RWPE2 (cell line): ENCODE measurements at places on chromosomes 16 and 17.

- DNase-seq, result no peak
These were observed 4.2 kb upstream of the FBXL16 start for GRCh38 chr16:709566-710499.

GRCh38 chr16:14289692-14290340 is 218.7 kb downstream of the MRTFB start:
- DNase-seq, result no peak

GRCh38 chr17:74542166-74542565 is 3.7 kb downstream of the CD300C start:
- DNase-seq, result peak; percentile 52

DNA sequence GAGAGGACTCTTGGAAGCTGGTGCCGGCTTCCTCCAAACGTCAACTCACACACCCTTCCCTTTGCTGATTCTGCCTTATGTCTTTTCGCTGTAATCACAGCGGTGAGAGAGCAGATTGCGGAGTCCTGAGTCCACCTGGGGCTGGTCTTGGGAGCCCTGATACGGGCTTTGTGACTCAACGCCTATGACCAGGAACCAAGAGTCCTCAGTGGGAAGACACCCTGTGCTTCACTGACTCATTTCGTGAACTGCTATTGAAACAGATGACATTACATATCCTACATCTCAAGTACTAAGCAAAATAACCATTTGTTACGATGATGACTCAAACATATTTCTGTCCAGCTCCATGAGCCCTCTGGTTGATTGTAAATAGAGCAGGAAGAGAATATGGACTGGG is 90.7 kb upstream of the CREBBP start:
- DNase-seq, result no peak

- DNase-seq, result peak; percentile 66
These were observed 1.4 kb downstream of the DNASE1L2 start for GRCh38 chr16:2237493-2238149.

GRCh38 chr17:50452630-50453300 is 15.9 kb downstream of the CHAD start:
- no peak for DNase-seq

GRCh38 chr16:65758620-65759019 is 607.9 kb upstream of the CDH5 start:
- no peak for DNase-seq

GRCh38 chr17:61426482-61427304 is 25.5 kb upstream of the TBX4 start:
- DNase-seq, result no peak

DNA sequence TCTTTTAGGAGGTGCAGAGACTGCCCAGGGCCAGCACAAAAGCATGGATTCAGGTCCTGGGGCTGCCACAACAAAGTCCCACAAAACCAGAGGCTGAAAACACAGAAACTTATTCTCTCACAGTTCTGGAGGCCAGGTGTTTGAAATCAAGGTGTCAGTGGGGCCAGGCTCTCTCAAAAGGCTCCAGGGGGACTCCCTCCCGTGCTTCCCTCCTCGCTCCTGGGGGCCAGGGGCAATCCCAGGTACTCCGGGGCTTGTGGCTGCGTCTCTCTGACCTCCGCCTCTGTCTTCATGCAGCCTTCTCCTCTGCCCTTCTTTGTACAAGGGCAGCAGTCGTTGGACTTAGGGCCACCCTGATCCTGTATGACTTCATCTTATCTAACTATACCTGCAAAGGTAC is 8.3 kb upstream of the RBFOX3 start:
- peak; percentile 41 for DNase-seq

- no peak for DNase-seq
These were observed 828.3 kb upstream of the EEF2KMT start for GRCh38 chr16:5925850-5926249.

- no peak for DNase-seq
These were observed 202.4 kb downstream of the AXIN2 start for GRCh38 chr17:65359016-65359415.

- DNase-seq, result no peak
These were observed 325.4 kb downstream of the SEC14L1 start for GRCh38 chr17:77466140-77466539.

- no peak for DNase-seq
These were observed 13.9 kb upstream of the KRTAP17-1 start for GRCh38 chr17:41329279-41329948.

DNA sequence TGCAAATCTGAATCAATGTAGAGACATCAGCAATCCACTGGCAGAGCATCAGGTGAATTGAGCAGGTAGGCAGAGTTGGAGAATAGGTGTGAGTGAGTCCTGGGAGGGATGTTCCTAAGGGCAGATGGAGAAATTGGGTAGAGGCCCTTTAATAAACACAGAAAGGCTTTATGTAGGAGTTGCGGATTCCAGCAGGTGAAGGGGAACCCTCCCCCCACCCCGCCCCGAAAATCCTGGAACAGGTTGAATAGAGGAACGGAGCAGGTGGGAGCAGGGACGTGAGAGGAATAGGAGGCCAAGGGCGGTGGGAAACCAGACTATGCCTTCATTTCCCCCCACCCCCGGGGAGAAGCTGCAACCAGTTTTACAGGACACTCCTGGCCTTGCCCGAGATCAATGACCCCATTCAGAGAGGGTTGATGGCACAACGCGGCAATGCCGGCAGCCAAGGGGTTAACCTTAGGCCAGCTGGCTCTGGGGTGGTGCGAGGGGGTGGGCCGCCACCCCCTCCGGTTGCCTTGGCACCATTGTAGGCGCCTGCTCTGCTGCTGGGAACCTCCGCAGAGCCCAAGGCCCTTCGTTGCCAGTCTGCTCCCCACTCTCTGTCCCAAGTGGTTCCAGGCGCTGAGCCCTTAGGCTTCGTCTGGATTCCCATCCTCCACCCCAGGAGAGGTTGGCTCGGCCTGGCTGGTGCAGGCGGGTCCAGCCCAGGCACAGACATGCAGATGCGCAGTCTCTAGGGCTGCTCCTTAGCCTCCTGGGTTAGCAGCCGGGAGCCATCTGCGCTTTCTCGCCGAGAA is 814 bp upstream of the RUNDC3A start:
- DNase-seq, result no peak

GRCh38 chr16:2848933-2849725 is 8.8 kb downstream of the PRSS22 start:
- no peak for DNase-seq

DNA sequence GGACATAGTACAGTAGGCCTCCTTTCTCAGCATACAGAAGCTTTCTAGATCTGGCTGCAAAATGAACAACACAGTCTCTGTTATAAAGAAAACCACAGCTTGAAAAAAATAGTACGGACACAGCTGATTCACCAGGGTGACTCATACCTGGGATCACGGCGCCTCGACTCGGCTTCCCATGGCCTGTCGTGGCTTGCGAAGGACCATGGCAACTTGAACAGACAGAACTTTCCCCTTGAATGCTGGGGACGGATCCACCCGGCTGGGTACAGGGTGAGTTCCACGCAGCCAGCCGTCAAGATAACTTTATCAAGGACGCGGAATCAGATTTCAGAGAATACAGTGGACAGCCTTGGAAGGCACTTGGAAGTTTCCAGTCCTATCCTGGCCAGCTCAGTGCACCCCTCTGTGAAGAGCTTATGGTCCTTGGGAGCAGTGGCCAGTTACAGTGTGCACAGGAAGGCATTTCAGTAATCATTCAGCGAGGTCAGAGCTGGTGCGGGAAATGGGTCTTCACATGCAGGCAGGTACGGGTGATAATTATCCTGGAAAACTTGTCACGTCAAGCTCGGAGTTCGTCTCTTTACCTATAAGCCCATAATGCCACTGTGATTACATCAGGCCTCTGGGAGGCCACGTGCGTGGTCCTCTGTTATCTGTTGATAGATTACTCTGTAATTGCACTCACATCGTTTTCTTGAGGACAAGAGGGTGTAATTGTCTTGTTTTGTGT is 57.9 kb upstream of the MAF start:
- DNase-seq, result peak; percentile 92

- no peak for DNase-seq
These were observed 56.1 kb downstream of the TNRC6C start for GRCh38 chr17:78014646-78015045.

GRCh38 chr16:4667203-4667963 is 26.0 kb upstream of the NUDT16L1 start:
- no peak for DNase-seq

DNA sequence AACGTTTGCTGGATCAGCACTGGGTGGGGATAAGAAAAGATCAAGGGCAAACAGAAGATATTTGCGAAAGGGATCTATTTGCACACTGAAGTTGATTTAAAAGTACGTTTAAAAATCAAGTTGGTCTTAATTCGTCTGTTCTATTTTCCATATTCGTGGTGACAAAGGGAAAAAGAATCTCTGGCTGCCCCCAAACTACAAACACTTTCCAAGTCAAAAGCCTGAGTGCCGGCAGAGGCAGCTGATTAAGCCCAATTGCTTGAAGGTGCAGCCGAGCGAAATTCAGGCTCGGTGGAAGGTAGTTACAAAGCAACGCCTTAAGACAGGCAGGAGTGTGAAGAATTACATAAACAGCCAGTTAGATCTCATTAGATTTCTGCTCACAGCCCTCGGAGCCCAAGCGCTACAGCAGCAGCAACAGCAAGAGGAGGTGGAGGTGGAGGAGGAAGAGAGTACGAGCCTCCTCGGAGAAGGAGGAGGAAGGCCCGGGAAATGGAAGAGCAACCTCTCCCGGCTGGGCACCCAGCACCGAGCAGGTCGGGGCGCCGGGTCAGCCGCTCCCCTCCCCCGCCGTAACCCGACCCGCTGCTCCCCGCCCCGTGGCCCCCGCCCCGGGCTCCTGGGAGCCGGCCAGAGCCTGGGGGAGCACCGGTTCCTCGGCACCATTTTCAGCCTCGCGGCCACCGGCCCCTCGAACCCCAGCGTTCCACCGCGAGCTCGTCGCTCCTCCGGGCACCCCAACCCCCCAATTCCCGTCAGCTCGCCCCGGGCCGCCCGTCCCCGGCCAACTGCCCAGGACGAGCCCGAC is 890 bp downstream of the TOB1 start:
- DNase-seq, result no peak

DNA sequence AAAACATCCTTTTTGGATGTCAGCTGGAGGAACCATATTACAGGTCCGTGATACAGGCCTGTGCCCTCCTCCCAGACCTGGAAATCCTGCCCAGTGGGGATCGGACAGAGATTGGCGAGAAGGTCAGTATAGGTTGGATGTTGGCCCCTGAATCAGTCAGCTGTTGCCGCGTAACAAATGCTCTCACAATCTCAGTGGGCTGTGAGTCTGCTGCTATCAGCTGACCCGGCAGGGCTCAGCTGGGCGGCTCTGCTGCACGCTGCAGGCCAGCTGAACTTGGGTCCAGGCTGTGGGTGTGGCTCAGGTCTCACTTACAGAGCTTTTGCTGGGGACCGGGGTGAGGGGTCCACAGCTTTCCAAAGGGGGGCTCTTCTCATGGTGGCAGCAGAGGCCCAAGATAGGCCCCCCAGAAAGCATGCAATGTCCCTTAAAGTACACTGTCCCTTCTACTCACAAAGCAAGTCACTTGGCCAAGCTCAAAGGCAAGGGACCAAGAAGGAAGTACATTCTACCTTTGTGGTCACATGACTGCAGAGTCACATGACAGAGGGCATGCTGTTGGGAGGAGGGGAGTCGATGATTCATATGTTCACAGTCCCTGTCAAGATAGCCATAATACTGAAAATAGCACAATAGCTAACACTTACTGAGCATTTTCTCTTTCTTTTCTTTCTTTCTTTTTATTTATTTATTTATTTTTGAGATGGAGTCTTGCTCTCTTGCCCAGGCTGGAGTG is 134.2 kb downstream of the ABCC1 start:
- DNase-seq, result no peak

DNA sequence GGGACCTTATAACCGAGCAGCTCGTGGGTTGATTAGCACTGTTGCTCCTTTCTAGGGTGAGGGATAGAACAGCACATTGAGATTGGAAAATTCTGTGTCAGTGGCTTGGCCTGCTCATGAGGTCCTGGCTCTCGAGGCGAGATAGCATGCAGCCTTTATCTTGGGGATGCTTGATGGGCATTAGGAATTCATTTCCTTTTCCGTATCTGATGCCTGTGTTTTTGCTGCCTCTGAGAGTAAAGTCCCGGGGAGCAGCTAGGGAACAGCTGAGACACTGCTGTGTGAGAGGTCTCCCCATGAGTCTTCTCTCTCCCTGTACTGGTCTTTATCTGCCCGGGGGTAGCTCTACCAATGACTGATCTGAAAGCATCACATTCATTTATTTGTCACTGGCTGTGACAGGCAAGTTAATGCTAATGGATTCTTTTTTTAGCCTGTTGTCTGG is 14.5 kb downstream of the MSI2 start:
- DNase-seq, result no peak

DNA sequence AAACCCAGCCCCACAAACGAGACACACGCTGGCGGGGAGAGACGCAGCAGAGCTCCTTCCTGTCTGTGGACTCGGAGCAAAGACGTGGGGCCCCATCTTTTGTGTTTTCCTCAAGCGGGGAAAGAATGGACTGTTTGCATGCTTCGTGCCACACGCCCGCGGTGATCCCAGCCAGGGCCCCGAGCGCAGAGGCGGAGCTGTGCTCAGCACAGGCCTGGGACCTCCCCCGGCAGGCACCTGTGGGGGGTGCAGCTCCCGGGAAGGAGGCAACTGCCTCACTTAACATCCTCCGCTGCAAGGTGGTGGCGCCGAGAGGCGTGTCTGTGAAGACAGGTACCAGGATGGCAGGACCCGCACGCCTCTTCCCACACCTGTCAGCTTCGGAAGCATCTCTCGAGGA is 19.1 kb downstream of the TRARG1 start:
- no peak for DNase-seq

DNA sequence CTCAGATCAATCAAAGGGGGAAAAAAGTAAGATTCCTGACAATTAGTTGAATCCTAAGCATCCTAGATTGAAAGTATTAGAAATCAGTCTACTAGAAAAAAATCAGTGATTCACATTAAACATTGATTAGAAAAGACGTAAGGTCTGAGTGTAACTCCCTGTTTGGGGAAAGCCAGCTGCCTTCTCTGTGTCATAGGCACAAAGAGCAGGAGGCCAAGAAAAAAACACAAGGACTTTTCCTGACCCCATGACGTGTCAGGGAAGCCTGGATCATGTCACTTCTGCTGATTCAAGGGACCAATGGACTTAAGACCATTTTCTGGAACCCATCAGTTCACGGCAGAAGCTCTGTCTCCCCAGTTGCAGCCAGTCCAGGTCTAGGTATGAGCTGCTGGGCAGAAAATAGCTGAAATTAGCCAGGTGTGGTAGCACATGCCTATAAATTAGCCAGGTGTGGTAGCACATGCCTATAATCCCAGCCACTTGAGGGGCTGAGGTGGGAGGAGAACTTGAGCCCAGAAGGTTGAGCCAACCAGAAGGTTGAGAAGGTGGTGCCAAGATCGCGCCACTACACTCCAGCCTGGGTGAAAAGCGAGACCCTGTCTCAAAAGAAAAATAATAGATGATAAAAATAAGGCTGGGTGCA is 35.9 kb downstream of the RANBP10 start:
- no peak for DNase-seq

- no peak for DNase-seq
These were observed 265.2 kb downstream of the XYLT1 start for GRCh38 chr16:17205279-17206211.
